ENCODE measurements at places on chromosomes 16 and 17.

GRCh38 chr16:75616521-75617010, 6.5 kb downstream of the ADAT1 start:
- no peak for DNase-seq

- DNase-seq = no peak
Observed at GRCh38 chr16:76373998-76374397, 96.8 kb downstream of the CNTNAP4 start.

- no peak for DNase-seq
Observed at GRCh38 chr17:59769887-59770286, 62.4 kb downstream of the VMP1 start.

DNA sequence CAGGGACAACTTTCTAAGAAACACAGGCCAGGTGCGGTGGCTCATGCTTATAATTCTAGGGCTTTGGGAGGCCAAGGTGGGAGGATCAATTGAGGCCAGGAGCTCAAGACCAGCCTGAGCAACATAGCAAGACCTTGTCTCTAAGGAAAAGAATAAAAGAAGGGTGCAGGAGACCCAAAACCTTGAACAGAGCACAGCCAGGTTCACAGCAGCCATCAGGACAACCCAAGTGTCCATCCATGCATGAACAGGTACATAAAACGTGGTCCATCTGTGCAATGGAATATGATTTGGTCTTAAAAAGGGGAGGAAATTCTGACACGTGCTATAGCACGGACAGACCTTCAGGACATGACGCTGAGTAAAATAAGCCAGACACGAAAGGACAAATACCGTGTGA, 91.0 kb downstream of the PGS1 start:
- DNase-seq = no peak

DNA sequence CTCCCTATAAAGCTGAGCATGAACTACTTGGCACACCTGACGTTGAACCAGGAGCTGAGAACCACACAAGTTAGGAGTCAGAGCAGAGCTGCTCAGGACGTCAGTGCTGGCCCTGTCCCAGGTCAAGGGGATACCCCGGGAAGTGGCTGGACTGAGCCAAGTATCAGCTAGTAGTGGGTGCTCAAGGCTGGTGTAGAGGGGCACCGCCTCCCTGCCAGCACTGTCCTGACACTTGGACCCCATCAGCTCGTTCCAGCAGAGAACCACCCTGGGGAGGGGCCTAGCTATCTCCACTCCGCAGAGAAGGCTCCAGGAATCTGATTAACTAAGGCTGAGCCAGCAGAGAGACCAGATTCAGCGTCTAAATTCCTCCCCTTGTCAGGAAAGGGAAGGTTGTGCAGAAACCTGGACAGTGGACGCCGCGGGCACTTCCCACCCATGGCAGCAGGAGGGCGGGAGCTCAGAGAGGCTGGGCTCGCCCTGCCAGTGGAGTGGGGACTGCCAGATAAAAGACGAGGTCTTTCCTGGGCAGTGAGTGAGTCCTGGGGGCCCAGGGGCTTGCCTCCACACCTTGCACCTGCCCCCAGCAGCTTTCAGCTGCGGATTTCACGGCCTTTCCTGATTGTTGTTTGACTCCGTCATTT, 21.0 kb downstream of the C16orf90 start:
- DNase-seq = no peak

- DNase-seq = no peak
Observed at GRCh38 chr16:20918486-20919239, 18.1 kb downstream of the LYRM1 start.
